ENCODE measurements at places on chromosomes 4 and X.

- no peak for DNase-seq
Observed at GRCh38 chr4:22597471-22597870, 81.6 kb upstream of the ADGRA3 start.

GRCh38 chr4:68951078-68951805 lies at the start of gene UGT2A3:
TSS of gene UGT2A3 (minus strand) at chr4:68951804. CDS start at chr4:68951760, 44 bp downstream.
- no peak for DNase-seq

GRCh38 chr4:2366252-2367192 lies 51.9 kb downstream of the ZFYVE28 start:
- no peak for DNase-seq

GRCh38 chrX:13066391-13066790 lies 22.0 kb upstream of the FAM9C start:
- DNase-seq = no peak

DNA sequence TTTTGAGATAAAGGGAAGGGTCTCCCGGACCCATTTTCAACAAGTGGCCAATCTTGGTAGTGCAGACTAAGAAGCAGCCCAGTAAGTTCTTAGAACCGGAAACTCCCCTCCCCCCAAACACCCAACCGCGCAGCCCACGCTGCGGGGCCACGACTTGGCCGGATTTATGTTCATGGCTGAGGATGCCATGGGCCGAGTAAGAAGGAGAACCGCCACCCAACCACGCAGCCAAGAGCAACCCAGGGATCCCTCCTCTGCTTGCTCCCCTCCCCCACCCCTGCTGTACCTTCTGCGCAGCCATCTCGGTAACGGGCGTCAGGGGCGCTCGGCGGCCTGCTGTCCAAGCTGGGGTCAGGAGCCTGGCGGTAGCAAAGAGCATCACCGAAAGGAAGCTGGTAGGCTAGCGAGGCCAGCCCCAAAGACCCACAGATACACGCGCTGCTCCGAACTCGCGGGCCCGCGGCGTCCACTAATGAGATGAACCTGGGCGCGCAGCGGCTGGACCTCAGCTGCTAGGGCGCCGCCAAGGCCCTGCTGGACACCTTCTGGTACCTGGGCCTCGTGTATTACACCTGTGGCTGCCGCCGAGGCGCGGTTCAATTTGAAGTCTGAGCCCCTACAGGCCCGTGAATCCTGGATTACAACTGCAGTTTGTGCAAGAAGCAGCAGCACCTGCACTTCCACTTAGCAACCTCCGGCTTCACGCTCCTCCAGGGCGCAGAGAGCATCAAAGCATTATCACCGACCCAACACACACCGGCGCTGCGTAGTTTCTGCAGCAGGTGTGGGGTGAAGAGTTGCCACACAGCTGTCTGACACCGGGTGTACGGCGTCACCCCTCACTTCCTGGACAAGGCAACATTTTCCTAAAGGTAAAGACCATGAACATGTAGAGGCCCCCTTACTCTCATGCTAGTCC lies 63.4 kb downstream of the NUDT10 start:
- no peak for DNase-seq

GRCh38 chr4:54754394-54754793 lies 96.6 kb downstream of the KIT start:
- no peak for DNase-seq

- DNase-seq = no peak
Observed at GRCh38 chr4:183284965-183285364, 35.1 kb downstream of the CLDN22 start.

- DNase-seq = no peak
Observed at GRCh38 chr4:151339467-151339866, 14.1 kb upstream of the SH3D19 start.

All from NCI-H226 (cell line).